T-helper 2 cell treated with Interferon-gamma antibody and Interleukin-4, amounts not matched to agents 5 μg/mL and 100 μg/mL, for 36 hours (primary cell): ENCODE measurements at places on chromosomes 7 and 10.

DNA sequence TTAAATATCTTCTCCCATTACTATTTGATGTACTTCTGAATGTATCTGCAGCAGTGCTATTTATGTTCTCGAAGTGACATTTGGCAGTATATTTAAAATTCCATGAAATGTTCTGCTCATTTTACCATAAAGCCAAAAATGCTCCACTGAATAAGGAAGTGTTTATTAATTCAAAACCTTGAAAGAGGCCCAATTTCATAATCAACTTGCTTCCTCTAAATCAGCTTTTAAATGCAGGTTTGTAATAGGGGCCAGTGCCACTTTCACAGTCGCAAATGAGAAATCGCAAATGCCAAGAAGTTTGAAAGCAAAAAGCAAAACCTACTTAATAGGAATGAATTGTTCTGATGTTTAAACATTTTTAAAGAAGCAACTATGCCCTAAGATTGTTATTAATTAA is 11.4 kb downstream of the NHLRC2 start:
- DNase-seq: no peak

- no peak for DNase-seq
Observed at GRCh38 chr7:38311329-38311937, 38.0 kb upstream of the TARP start.

DNA sequence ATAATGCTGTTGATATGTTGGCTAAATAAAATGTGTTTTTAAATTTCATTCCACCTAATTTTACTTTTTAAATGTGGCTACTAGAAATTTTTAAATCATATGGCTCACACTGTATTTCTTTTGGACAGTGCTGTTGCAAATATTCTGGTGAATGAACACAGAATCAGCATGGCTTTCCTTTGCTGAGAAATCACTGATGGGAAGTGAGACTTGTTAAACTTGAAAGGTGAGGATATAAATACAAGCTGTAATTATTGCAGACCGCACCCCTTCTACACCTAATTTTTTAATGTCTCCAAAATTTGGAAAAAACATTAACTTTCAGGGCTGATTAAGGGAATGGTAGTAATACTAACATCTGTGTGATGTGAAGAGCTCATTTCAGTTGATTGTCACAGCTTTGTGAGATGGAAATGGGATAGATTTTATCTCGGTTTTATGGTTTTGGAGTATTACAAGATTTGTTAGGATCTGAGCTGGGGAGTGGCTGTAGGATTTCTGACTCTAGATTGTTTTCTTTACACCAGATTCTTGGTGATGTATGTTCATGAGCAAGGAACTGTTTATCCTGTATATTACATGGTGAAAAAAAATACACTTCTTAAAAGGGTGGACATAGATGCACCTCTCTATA is 1.3 kb downstream of the MIOS start:
- DNase-seq: no peak

- DNase-seq: no peak
Observed at GRCh38 chr7:30313793-30314192, 29.4 kb downstream of the ZNRF2 start.

- DNase-seq: no peak
Observed at GRCh38 chr10:25294032-25294926, 119.5 kb downstream of the GPR158 start.

DNA sequence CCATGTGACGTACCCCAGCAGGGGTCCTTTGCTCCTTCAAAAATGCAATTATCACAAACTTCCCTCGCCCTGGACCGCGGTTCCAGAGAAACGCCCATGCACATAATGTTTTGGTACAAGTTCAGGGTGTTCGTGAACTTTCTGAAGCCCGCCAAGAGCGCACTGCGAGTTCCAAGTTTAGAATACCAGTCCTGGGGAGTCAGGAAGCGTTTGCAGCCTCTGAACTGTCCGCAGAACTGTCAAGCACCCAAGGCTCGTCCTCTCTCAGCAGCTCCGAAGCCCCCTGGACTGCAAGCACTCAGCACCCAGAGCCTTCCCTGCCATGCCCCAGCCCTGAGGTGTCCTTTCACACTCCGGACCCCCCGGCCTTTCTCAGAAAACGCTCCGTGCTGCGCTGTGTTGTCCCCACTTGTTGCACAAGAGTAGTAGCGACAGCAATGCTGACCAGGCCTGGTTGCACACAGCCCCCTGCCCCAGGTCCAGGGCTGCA is 30.3 kb downstream of the CALML3 start:
- no peak for DNase-seq

- no peak for DNase-seq
Observed at GRCh38 chr10:82942286-82943099, 1067.5 kb downstream of the NRG3 start.

DNA sequence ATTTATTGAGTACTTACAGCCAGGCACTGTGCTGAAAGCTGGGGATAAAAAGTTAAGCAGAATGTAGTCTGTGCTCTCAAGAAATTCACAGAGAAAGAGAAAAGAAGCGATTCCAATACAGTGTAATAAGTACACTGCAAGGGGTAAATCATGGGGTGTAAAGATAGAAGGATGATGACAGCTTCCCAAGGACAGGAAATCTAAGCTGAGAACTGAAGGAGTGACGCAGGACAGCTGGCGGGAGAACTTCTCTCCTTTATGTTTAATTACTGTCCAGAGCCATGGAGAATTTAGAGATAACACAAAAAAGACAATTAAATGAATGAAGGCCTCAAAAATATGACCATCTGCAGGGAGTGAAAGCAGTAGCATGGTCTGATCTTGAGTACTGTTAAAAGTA is 34.8 kb downstream of the C7orf33 start:
- no peak for DNase-seq

DNA sequence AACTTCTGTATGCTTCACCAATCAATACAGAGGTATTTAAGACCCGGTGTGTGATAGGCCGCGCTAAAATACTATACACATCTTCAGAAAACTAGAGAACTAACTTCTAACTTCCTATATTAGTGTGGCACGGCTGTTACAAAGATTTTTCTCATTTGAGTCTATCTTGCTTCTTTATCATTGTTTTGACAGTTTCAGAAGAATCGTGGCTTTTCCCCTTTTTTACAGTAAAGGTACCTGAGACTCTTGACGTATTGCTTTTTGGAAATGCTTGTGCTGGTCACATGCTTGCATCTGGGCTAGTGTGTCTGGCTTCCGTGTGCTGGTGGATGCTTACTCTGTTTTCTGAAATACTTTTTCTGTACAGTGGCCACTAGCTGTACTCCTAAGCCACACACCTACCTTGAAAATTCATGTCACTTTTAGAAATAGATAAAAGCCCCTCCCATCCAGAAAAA is 12.7 kb downstream of the IKZF1 start:
- peak; percentile 65 for DNase-seq

DNA sequence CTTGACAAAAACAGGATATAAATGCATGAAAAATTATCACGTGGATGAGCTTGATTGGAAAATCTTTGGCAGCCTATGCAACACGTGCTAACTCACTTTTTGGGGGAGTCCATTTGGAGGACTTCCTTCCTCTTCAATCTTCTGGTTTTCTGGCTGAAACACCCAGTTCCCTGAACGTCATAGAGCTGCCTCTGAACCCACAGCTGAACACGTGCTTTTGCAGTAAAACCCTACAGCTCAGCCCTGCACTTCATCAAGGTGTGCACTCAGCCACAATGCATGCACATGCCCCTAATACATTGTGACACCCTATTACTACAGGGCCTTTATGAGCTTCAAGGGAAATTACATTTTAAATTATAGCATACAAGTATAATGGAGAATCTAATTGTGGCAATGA is 808.7 kb upstream of the AUTS2 start:
- no peak for DNase-seq

DNA sequence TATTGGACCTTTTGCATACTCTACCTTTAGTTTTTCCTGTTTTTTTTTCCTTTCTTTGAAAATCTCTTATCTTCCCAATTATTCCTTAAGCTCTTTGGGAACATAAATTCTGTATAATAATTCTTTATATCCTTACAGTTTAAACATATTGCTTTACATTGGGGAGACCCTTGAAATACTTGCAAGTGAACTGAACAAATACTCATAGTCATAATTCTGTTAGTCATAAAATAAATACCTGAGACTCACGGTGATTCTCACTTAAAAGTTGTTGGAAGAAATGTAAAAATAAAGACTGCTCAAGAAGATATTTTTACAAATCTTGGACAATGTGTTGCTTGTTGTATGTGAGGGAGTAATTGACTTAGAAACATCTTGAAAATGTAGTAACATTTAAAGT is 515.2 kb upstream of the POT1 start:
- DNase-seq: no peak

DNA sequence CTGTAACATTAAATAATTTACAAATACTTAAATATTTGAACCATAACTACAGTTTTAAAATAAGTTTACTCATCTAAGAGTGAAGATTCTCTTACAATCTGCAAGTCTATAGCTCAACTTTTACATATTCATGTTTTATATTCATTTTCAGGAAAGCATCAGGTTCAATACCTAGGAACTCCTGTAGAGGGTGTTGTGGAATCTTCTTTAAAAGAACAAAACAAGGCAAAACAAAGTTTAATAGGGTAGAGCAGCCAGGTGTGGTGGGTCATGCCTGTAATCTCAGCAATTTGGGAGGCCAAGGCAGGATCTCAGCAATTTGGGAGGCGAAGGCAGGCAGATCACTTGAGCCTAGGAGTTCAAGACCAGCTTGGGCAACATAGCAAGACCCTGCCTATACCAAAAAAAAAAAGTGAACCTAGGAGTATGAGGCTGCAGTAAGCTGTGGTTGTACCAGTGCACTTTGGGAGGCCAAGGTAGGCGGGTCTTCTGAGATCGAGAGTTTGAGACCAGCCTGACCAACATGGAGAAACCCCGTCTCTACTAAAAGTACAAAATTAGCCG is 45.1 kb downstream of the ST8SIA6 start:
- no peak for DNase-seq

GRCh38 chr10:32459051-32459698 is 13.2 kb downstream of the CCDC7 start:
- peak; percentile 20 for DNase-seq

DNA sequence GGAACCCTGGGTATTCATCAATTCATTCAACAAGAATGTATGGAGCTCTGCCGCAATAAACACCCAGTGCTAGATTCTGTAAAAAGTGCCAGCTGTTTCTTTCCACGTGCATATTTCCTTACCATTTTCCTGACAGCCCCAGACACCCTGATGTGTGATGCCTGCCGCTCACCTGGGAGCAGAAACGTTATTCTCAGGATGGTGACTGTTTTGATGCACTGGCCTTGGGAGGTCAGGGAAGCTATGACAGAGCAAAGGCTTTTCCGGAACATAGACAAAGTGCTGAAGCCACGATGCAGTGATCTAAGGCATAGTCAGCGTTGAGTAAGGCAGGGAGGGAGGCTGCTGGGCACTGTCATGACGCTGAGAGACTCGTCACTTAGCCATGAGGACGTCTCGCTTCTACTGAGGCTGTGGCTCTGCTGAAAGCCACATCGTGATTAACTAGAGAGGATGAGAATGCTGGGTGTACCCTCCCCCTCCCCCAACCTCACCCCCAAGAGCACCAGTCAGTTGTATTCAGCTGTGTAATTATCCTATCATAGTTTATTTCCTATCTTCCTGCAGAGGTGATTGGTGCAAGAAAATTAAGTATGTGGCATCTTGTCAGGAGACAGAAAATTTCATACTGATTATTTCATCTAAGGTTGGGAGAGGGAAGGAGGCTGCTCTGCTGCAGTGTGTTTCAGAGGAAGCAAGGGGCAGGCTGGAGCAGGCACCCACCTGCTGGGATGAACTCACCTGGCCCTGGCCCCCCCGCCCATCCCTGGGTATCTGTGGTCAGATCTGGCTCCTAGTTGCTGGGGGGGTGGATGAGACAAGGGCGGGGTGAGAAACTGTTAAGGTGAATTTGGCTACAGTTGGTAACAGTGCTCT is 48.8 kb upstream of the SMNDC1 start:
- peak; percentile 80 for DNase-seq

- DNase-seq: no peak
Observed at GRCh38 chr7:157565201-157565626, 228.4 kb downstream of the DNAJB6 start.

- DNase-seq: no peak
Observed at GRCh38 chr10:76998451-76998850, 639.2 kb downstream of the KCNMA1 start.

DNA sequence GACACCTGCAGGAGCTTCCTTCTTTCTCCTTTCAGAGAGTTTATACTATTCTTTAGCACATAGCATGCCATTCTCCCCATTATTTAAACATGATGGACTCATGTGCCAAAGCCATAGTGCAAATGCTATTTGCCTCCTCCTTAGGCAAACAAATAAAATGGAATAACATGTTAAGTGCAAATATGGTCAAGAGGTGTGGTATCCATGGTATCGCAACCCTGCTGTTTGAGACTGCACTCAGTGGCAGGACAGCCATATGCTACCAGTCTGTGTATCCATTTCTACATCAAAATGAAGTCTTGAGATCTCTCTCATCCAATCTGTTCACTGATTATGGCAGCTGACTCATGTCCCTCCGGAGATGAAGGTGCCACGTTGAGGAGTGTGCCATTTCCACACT is 22.8 kb downstream of the HEPACAM2 start:
- DNase-seq: no peak

- DNase-seq: no peak
Observed at GRCh38 chr10:60086862-60087261, 180.5 kb upstream of the CCDC6 start.

GRCh38 chr10:126391192-126391885 is 3.1 kb upstream of the ADAM12 start:
- DNase-seq: no peak

DNA sequence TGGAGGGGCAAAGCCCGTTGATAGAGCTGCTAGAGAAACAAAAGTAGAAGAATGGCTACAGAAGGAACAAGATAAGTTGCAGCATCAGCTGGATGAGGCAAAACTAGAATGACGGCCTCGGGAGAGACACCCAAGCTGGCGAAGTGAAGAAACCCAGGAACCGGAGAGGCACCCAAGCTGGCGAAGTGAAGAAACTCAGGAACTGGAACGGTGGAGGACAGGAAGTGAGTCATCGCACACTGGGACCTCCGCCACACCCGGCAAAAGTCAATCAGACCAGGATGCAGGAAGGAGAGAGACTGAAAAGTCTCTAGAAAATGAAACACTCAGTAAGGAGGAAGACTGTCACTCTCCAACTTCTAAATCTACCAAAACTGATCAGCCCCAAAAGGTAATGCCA is 133.0 kb upstream of the NEBL start:
- no peak for DNase-seq

- DNase-seq: no peak
Observed at GRCh38 chr10:72792288-72792687, 100.3 kb downstream of the MCU start.

DNA sequence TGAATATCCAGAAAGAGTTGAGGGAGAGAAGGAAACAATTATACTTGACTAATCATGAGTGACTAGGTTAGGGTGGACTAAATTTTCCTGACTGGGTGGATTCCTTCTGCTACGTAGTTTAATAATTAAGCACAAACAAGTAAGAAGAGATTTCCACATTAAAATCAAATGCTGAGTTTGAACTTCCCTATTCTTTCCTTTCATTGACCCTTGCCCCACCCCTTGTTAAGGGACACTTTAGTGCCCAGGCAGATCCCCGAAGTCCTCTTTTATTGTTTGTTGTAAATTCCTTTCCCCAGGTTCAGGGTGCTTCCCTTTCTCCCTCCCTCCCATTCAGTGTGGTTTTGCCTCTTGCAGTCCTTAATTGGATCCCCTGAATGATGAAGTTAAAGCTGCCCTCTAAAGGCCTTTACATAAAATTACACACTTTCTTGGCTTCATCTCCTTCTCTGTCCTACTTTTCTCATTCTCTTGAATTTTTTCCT is 8.8 kb upstream of the SPAM1 start:
- DNase-seq: no peak

GRCh38 chr7:27103489-27104226 is 1.2 kb upstream of the HOXA2 start:
- DNase-seq: no peak
